ENCODE measurements at places on chromosomes 3 and 15.
A peak's percentile ranks its signal among the peaks of the same experiment; 100 is the strongest.

- DNase-seq: no peak
These were observed 9.3 kb downstream of the TRA2B start for GRCh38 chr3:185928496-185928895.

DNA sequence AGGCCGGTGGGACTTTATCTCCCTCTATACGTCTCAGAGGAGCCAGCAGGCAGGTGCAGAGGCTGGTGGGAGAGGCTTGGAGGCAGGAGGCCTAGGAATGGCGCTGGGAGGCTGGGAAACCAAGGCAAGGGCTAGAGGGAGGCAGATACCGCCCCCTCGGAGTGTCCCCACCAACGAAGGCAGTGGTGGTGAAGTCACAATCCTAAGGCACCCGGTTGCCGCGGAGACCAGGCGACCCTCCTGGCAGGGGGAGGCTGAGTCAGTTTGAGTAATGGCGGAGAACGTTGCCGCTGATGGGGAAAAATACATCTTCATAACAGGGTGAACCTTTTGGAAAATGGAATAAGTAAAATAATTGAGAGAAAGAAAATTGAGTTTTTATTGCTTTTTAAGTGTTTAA lies 29.9 kb upstream of the CACNA2D2 start:
- DNase-seq: no peak

GRCh38 chr15:47744496-47744895 lies 27.2 kb downstream of the SEMA6D start:
- no peak for DNase-seq

DNA sequence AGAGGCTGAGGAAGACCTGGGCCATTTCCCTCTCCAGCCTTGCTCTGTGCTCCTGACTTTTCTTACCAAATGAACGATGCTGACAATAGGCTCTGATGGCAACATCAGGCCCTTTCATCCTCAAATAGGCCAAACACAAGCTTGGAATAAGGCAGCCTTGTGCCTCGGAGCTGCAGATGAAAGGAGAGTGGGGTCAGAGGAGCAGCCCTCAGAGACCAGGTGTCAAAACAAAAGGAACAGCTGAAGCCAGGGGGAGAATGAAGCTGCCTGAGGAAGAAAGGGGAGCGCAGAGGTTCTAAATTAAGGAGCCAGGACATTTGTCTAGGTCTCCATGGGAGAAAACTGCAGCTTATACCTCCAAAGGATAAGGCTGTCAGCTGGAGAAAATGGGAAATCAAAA lies 5.1 kb downstream of the BFSP2 start:
- no peak for DNase-seq

DNA sequence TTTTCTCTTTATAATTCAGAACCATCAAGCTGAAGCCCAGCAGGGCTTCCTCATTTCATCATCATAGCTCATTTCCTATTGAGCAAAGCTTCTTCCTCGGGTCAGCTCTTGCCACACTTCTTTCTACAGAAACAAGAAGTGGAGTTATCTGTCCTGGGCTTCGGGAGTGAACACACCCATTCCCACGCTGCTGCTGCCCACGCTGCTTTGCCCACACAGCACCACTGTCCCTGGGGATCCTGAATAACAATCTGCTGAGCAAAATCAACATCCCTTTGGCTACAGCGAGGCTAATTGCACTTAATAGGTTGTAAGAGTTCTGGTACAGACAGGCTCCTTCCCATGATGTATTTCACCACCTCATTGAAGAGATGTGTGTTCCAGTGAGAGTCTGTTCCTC lies 23.7 kb downstream of the CEP19 start:
- peak; percentile 80 for DNase-seq

All from islet precursor cell (in vitro differentiated cells).